ENCODE measurements at places on chromosomes 12 and 14.

DNA sequence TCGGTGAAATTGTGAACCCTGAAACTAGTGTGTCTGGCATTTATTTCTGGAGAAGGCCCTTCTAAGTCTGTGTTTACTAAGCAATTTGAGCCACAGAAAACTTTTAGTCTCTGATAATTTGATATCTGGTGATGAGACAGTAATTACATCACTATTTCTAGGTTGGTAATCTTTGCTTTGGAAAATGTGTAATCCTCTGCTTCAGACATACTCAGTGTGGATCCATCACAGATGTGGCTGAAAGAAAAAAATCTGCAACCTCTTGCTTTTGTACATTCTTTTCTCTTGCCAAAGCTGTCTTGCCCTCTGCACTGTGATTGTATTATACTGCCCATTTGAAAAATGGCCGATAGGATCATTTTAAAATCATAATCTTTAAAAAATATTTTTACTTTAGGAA lies 78.1 kb downstream of the PELI2 start:
- DNase-seq = no peak

GRCh38 chr14:101072945-101073597 lies 169.5 kb upstream of the RTL1 start:
- DNase-seq = peak; percentile 13

DNA sequence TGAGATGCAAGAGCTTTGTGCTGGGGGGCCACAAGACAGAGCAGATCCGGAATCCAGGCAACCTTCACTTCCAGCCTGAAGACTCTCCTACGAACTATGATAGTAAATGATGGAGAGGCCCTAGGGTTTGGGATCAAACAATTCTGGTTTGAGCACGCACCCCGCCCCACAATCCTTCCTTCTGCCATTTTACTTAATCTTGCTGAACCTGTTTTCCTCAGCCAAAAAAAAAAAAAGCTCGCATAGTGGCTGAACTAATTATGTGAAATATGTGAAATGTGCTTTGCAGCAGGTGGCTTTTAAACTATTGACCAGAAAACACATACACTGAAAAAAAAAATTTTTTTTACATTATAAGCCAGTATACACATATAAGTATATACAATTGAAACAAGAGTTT lies 667 bp upstream of the ITFG2 start:
- DNase-seq = no peak

DNA sequence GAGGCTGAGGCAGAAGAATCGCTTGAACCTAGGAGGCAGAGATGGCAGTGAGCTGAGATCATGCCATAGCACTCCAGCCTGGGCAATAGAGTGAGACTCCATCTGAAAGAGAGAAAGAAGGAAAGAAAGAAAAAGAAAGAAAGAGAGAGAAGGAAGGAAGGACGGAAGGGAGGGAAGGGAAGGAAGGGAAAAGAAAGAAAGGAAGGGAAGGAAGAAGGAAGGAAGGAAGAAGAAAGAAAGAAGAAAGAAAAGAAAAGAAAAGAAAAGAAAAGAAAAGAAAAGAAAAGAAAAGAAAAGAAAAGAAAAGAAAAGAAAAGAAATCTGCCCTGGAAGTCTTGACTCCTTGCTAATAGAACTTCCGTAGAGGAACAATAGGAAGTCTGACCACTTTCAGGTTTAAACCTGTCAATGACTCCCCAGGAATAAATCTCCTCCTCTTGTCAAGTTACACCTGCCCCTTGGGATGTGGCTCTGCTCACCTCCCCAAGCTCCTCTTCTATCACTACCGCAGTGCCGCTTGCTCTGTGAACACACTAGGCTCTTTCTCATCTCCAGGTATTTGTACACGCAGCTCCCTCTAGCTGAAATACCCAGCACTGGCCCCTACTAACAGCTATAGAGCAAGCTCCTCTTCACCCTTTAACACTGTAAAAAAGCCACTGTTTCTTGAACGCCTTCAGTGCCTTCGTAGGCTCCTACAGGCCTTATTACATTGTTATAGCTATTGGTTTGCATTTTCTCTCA lies 773.1 kb upstream of the TBX3 start:
- no peak for DNase-seq

DNA sequence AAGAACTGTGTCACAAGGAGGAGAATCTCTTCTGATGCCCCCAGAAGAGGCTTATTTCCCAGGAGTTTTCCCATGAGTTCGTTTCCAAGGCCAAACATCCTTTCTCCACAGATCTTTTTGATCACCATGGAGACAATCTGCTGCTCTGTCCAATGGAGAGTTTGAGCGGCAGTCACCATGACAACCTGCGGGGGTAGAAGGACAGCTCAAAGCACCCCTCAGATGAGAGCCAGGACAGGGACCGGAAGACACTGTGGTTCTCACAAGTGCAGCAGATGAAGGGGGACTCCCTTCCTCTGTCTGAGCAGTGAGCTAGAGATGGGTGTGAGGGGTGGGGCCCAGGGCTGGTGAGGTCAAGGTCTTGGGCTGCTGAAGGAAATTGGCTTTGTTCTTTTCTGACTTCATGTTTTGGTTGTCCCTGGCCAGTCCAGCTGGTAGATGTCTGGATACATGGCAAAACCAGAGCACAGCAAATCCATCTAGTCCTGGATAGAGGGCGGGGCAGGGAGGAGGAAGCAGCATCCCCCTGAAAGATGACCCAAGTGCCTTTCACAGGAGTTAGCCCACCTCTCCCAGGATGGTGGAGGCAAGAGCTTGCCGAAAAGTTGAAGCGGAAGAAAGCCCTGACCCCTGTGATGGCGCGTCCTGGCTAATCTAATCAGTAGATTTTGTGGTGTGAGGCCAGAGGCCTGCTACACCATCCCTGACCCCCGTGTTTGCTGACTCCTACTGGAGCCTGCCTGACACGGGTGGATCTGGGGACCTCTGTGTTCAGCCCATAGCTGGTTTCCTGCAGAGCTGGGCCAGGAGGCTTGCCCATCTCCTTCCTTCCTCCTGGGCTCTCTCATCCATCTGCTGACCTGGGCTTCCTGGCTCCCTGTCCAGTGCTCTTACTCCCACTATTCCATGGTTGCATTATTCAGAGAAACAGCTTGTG lies 24.4 kb downstream of the DHRS2 start:
- peak; percentile 23 for DNase-seq

DNA sequence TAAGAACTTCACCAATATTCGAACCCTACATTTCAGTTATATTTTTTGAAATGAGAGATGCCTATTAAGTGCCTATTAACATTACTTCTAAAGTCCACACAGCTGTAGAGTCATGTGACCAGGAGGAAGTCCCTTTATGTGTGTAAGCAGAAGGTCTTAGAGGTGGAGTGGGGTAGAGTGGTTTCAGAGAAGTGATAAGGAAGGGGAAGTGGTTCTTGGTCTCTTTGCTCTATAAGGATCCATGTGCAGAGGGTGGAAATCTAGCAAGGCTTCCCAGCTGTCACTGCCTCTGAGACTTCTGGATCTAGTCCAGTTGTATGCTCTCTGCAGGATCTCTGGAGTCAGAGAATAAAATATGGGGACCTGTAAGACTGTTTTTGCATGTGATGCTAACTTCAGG lies 673.9 kb downstream of the FLRT2 start:
- DNase-seq = no peak

- DNase-seq = peak; percentile 26
Observed at GRCh38 chr12:95790917-95791849, 619 bp upstream of the NTN4 start.

DNA sequence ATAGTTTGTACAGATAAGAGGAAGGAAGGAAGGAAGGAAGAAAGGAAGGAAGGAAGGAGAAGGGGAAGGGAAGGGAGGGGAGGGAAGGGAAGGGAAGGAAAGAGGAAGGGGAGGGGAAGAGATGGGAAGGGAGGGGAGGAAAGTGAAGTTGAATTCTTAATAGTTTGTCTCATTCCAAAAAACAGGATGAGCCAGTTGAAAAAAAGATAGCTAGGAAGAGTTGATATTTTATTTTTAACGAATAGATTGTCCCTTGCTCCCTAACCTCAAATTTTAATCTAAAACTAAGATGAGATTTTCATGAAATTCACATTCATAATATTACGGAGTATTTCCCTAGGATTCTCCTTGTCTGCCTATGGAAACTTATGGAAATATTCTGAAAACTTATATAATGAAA lies 80.7 kb downstream of the ZFC3H1 start:
- DNase-seq = no peak

DNA sequence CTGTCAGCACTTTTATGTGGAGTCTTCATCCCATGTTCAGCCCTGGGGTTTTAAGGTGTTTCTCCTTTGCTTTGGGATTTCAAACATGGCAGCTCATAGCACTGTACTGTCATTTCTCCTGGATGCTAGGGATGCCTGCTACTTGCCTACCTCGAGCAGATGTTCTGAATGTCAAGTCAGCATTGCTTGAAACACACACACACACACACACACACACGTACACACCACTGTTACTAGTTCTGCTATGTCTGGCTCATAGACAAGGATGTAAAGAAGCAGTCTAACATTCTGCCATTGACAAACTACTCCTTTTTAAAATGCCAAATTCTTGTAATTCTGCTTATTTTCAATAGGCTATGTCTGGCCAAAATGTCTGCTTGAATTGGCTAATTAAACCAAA lies 72.7 kb downstream of the SAMD4A start:
- no peak for DNase-seq

DNA sequence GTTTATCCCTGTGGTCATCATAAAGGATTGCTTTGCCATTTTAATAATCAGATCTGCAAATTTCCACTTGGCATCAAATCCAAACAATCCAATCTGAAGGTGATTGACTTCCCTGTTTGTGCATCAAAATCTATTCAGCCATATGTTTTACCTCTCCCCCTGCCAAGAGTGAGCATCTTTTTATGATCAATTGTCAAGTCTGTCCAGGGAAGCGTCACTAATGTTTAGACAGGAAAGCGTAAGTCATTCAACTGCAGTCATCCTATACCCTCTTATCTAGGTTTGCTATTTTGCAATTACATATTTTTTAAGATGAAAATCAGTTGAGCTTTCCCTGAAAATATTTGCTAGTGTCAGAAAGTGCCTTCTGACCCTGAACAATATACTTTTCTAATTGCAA lies 1224.1 kb upstream of the SEL1L start:
- DNase-seq = no peak

DNA sequence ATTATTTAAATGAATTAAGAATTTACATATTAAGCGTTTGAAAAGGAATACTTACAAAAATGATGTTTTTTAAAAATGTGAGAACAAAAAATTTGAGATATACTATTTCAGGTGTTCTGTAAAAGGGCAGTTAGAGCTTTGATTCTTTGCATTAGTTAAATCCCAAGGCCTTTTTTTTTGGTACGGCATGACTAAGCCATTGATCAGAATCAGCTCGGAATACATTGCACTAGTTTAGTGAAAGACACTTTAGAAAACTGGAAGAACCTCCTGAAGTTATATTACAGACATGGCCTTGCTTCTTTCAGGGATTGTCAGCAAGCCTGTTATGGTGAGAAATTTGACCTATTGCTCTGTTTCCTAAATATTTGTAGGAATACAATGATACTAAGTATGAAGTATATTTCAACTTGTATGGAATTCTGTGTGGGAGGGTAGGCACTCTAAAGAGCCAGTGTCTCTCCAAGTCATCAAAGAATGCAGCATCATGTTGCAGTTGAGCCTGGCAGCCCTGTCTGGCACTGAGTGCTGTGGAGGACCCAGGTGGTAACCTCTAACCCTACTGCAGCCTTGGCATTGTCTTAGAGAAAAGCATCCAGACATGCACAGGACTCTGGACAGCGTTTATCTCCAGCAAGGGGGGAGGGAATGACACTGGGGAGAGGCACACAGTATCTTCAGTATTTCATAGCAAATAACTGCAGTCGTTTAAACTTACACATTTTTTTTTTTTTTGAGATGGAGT lies 1.5 kb downstream of the KLC1 start:
- DNase-seq = no peak

DNA sequence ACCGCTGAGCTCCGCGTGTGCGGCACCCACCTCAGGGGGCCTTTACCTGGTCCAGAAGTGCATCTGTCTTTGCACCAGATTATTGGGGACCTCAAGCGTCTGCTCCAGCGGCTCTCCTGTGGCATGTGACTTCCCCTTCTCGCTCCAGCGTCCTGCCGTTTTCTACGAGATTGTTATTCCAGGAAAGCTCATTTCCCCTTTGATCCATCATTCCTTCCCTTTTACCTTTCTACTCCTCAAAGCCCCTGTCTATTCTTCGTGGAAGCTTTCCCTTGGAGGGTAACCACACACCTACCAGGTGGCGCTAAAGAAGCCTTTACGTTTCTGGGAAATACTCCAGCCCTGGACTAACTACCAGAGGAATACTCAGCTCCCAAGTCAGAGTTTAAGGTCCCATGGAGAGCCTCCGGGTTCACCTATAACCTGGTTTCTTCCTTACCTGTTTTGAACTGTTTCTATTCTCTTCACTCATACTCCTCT lies 1.5 kb downstream of the FKBP4 start:
- no peak for DNase-seq

DNA sequence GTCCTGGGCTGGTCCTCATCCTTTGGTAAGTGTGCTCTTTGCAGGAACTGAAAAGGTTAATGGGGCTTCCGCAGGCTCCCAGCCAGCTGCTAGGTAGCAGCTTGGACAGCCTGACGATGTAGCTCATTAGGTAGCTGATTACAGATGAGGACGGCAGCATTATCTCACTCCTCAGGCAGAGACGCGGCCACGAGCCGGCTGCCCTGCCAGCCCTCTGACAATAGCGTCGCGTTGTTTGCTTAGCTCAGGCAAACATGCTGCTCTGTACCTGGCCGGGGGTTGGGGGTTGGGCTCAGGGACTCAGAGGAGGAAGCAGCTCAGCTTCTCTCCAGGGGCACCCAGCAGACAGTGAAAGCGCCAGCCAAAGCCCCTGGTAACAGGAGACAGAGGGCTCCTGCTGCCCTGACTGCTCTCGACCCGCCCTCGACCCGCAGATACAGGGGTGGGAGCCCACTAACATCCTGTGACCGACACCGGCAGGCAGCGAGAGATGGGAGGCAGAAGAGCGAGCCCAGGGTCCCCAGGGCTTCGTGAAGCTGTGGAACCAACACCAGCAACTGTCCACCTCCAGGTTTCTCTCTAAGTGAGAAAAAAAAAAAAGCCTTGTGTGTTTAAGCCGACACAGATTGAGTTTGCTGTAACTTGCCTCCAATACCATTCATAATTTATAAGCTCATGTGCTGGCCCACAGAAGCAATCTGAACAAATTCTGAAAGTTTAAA lies 53.4 kb upstream of the DLK1 start:
- DNase-seq = no peak

- no peak for DNase-seq
Observed at GRCh38 chr14:51783765-51784164, 76.6 kb upstream of the GNG2 start.

GRCh38 chr14:50978529-50978871 lies 34.2 kb upstream of the PYGL start:
- no peak for DNase-seq
